ENCODE measurements at places on chromosomes 11 and 22.

DNA sequence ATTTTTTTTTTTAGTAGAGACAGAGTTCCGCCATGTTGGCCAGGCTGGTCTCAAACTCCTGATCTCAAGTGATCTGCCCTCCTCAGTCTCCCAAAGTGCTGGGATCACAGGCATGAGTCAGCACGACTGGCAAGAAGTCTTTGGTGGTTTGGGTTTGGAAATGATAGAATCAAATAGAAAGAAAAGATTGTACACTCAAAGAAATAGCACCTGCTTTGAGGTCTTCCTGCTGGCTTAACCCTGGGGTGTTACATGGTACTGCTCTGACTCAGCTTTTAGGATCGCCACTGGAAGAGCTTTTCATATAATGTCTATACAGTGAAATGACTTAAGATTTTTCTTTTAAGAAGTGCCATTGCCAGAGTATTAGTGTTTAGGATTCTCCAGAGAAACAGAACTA is 50.2 kb downstream of the JAM3 start:
- DNase-seq = no peak

DNA sequence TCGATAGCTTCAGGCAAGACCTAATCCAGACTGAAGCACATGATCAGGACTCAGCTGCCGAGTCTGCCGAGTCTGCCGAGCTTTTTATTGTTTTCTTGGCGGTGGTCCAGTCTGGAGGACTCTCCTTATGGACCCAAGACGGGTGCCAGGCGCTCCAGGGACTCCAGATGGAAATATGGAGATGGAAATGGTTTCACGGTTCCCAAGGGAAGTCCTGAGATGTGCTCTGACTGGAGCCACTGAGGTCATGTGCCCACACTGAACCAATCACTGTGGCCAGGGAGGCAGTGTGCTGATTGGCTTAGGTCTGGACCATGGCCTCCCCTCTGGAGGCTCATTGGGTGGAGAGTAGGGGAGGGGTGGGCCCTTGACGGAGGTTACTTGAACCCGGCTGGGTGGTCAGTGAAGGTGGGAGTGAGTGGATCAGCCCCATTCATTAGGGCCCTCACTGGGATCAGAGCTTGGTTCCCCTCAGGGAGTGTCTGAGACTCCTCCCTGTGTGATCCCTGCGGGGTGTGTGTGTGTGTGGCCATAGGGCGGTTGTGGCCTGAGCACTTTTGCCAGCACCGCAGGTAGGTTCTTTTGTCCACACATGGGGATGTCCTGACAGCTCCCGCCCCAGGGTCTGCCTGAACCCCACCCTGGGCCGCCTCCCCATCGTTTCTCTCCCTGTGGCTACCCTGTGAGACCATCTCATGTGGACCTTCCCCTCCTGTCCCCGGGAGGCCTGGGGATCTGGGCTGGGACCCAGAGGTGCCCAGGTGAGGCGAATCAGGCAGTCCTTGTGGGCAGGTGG is 14.0 kb downstream of the RPS6KA4 start:
- no peak for DNase-seq

- DNase-seq = no peak
Observed at GRCh38 chr11:45809456-45810395, 4.8 kb downstream of the SLC35C1 start.

- DNase-seq = peak; percentile 79
Observed at GRCh38 chr11:1889941-1890855, 1.5 kb downstream of the PRR33 start.

DNA sequence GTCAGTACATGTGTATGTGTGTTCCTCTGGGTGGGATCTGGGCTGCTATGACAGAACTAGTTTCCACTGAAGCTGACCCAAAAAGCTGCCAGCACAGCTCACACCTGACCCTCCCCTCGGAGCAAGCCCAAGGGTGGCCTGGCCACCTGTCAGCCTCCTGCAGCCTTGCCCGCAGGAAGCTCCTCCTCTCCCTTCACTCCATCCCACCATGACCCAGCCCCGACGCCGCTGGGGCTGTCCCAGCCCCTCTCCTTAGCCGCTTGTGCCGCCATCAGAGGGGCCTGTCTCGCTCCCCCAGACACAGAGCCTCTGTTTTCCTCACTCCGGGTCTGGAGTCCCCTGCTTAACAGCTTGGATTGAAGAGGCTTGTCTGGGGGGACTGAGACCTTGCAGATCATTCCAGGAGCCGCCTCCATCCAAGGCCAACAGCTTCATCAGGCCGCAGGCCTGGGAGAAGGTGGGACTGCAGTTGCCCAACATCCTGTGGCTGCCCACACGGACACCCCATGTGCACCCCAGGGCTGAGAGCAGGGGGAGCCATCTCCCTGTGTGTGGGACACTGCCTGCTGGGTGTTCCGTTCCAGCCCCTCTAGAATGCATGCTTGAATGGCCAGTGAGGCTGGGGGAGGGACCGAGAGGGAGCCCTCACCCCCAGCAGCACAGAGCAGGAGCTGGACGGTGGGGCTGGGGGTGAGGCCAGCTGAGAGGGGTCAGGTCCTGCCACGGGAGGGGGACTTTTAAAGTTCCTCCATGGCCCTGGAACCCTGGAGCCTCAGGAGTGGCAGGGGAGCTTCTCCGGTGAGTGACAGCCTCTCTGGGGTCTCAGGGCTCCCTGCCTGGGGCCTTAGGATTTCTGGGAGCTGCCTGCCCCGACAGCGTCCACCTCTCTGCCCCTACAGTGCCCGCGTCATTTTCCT is 696 bp downstream of the MRGPRF start:
- DNase-seq = no peak

DNA sequence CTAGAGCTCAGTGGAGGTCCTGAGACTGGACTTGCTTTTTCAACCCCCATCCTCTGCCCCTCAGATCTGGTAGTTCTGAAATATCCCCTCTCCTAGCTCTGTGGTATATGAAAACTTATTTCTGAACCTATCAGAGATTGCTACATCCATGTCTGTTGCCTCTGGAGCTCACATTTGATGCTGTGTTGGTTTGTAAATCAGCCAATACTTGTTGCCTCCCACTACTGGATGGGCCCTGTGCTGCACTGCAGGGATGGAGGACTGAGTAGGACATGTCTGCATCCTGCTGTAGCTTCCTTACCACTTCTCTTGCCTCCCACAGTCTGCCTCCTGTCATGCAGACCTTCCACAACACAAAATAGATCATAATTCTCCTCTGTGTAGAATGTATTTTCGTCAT is 5.2 kb downstream of the OLFML1 start:
- DNase-seq = no peak

DNA sequence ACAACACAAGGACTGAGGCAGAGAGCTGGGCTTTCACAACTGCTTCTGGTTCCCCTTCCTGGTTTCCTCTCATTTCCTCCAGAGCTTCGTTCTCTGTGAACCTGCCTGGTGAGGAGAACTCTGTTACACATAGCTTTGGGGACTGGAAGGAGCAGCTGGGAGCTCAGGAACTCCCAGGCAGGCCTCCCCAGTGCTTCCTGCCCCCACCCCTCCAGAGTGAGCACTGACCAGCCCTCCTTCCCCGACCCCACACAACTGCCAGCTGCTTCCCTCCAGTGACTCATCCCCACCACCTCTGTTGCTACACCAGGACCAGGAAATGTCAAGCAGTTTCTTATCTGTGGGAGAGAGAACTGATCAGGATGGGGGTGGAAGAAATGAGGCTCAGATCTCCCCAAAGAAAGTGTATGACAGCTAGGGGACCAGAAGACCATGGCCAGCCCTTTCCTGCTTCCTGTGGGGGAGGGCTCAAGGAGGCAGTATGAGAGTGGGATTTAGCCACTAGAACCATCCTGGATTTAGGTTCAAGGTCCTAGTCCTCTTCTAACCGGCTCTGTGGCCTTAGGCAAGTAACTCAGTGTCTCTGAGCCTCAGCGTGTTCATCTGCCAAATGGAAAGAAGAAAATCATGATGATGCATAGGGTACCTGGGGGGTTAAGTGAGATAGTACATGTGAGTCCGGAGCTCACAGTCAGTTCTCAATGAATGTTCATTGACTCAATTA is 4.5 kb upstream of the TP53I11 start:
- no peak for DNase-seq

DNA sequence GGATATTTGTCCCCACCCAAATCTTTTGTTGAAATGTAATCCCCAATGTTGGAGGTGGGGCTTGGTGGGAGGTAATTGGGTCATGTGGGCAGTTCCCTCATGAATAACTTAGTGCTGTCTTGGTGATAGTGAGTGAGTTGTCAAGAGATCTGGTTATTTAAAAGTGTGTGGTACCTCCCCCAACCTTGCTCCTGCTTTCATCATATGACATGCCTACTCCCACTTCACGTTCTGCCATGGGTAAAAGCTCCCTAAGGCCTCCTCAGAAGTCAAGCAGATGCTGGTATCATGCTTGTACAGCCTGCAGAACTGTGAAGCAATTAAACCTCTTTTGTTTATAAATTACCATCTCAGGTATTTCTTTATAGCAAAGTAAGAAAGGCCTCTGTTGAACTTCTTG is 30.6 kb downstream of the AAMDC start:
- no peak for DNase-seq

DNA sequence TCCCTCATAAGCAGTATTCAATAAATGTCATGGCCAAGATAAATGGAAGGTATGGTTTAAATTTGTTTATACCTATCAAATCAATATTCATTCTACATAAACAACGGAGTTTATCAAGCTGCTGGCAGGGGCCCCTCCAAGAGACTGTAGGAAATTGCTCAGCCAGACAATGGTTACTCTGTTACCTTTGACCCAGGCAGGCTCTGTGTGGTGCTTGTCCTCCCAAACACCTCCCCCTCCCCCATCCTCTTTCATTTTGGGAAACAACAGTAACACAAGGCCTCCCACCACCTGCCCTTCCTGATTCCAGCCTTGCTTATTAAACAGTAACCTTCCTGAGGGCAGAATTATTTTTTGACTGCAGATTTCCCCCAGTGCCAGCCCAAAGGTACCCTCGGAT is 10.5 kb upstream of the ZBTB16 start:
- DNase-seq = no peak

- no peak for DNase-seq
Observed at GRCh38 chr11:95788921-95789505, 569 bp downstream of the FAM76B start.

DNA sequence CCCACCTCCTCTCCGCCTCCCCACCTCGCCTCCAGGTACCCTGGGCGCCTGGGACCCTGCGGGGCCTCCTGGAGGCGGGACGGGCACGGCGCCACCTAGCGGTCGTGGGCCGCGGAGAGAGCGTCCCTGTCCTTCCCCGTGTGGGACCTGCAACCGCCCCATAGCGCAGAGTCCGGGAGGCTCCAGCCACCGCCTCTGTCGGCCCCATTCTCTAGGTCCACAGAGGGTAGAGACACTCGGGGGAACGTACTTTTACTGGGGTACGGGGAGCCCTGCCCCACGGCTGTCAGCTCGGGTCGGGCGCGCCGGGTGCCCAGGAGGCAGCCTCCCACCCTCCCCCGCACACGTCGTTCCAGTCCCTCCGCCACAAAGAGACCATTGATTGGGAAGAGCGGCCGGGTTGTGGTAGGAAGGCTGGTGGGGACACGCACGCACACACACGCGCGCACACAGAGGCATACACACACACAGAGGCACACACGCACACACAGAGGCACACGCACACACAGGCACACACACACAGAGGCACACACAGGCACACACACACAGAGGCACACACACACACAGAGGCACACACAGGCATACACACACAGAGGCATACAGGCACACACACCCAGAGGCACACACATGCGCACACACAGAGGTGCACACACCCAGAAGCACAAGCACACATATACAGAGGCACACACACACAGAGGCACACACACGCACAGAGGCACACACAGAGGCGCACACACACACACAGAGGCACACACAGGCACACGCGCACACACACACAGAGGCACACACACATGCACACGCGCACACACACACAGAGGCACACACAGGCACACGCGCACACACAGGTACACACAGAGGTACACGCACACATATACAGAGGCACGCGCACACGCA is 12.6 kb upstream of the NECTIN1 start:
- peak; percentile 95 for DNase-seq

DNA sequence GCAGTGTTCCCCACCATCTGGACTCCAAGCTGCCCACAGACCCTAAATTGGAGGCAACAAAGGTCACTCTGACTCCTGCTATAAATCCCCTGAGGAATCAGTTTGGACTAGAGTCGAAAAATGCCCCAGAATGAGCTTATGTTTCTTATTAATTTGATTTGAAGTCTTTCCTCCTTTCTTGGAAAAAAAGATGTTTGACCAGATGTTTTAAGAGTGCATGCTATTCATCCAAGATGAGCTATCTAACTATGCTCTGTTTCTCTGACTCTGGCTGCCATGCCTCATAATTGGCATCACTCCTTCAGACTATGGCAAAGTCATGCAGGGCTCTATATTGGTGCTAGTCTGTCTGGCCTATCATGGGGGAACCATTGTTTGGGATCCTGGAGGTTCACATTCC is 174.0 kb downstream of the SPON1 start:
- DNase-seq = no peak

DNA sequence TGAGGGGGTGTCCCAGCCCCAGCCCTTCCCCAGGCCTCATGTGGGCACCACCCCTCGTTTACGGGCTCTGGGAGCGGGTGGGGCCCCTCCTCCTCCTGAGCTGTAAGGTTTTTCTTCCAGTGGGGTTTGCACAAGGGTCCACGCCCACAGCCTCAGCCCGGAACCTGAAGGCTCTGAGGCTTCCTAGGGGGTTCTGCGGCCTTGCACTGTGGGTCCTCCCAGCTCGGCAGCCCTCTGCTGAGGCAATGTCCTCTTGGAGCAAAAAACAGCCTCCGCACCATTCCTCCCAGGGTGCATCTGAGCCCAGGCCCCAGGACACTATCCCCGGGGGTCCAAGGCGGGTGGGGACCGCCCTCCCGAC is 14.1 kb downstream of the H19 start:
- peak; percentile 27 for DNase-seq

DNA sequence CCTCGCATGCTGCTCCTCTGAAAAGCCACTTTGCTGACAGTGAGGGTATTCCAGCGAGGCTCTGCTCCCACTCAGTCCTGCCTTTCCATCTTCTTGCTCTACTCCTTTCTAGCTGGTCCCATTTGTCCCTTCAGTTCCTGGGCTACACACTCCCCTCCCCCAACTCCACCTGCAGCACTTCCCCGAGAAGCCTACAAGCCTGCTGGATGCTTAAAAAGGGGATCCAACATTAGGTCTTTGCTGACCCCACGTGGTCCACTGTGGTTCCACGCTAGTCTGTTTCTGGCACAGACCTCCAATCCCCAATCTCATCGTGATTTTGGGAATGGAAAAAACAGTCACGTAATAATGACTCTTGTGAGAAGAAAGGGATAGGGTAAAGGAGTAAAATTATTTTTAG is 121.6 kb upstream of the SNX19 start:
- no peak for DNase-seq

DNA sequence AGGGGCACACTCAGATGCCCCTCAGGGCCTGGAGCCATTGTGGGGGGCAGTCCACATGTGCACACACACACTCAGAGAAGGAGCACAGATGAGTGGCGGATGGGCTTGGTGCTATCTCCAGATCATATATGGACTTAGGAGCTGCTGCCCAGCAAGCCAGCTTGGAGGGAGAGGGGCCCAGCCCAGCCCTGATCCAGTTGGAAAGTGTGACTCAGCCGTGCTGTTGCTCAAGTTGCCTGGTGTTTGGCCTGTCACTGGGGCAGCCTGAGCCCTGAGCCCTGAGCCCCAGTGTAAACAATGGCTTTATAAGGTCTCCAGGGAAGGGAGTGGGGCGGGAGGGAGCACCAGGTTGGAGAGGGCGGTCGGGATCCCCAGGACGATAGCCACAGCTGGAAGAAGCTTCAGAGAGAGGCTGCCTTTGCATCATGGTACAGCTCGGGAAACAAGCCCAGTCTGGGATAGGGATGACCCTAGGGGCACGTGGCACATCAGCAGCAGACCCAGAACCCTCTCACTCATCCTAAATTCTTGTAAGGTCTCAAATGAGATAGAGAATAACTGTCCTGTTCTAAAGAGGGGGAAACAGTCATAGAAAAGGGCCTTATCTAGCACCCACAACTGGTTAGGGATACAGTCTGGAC is 4.8 kb downstream of the SELENOM start:
- peak; percentile 55 for DNase-seq

Measured in upper lobe of left lung (tissue), 6 donors.